ENCODE measurements at places on chromosomes 7 and 10.

DNA sequence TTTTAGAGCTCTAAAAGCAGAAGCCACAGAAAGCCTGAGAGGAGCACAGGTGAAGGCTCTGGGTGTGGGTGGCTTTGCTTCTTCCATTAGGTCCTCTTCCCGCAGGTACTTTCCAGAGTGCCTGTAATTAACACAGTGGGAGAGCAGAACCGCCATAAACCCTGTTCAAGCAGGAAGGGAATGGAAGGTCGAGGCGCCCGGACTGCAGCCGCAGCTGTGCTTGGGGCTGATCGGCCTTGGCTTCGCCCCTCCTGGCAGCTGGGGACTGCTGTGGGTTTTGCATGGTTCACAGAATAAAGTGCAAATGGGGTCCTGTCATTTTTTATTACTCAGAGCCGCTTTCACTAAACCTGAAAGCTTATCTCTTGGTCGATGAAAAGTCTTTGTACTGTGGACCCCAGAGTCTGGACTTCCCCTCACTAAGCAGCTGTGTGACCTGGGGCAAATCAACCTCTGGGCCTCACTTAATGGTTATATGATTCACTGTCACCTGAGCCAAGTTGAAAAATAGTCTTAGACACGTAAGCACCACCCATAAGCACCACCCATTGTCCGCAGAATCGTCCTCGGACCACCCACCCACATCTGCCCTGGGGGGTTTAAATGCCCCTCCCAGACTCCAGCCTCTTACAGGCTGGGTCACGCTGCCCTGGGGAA is 100.9 kb downstream of the XRCC2 start:
- DNase-seq: no peak

DNA sequence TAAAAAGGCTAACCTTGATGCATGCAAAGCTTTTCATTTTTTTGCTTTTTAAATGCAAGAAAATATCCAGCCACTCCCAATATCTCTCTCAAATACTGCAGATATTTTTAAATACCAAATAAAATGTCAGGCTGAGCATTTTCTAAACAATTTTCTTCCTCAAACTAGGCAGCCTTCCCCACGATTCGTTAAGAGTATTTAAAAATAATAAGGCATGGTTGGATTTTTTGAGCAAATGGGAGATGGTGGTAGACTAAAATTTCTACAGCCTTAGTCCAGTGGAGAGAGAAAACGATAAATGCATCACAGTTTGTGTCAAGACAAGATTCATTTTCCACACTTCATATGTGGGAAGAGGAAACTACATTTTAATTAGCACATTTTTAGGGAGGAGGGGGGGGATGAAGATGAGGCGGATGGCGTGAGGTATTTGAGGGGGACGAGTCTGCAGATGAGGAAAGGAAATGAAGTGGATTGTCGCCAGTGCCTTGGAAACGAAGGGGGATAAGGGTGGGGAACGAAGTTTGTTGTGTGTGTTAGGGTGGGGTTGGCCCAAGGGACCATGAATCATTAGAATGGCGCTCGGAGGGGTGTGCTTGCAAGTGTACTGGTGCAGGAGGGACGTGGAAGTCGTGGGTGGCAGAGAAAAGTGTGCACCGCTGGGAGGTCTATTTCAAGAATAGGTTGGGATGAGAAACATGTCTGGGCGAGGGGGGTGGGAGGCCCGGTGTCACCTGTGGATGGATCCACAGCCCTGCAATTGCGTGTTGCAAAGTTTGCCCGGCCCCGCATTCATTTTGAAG is 1.2 kb upstream of the ADD3 start:
- DNase-seq: peak; percentile 79

DNA sequence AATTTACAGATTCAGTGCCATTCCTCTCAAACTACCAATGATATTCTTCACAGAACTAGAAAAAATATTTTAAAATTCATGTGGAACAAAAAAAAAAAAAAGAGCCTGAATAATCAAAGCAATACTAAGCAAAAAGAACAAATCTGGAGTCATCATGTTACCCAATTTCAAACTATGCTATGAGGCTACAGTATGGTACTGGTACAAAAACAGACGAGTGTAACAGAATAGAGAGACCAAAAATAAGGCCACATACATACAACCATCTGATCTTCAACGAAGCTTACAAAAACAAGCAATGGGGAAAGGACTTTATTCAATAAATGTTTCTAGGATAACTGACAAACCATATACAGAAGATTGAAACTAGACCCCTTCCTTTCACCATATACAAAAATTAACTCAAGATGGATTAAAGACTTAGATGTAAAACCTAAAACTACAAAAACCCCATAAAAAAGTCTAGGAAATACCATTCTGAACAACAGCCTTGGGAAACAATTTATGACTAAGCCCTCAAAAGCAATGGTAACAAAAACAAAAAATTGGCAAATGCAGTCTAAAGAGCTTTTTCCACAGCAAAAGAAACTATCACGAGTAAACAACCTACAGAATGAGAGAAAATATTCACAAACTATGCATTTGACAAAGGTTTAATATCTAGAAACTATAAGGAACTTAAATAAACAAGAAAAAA is 207.7 kb downstream of the PTN start:
- DNase-seq: peak; percentile 32

GRCh38 chr7:81501220-81501619 is 268.6 kb downstream of the HGF start:
- DNase-seq: peak; percentile 56

DNA sequence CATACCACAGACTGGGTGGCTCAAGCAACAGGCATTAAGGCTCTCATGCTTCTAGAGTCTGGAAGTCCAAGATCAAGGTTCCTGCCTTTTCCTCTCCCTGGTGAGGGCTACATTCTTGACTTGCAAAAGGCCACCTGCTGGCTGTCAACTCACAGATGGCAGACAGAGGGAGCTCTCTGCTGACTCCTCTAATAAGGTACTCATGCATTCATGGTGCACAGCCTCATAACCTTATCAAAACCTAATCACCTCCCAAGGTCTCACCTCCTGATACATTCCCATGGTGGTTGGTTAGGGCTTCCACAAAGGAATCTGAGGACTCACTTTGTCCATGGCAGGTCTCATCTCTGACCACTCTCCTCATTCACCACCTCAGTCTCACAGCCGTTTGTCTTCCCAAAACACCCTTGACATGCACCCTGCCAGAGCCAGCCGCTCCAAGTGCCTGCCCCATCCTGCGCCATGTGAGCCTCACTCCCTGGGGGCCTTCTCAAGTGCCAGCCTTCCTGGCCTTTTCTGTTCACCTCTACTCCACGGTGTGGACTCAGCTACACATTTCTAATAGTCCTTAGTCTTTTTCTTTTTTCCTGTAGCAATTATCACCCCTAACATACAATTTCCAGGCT is 400.3 kb upstream of the ADARB2 start:
- no peak for DNase-seq

GRCh38 chr10:89646889-89647657 is 2.0 kb upstream of the PANK1 start:
- no peak for DNase-seq

GRCh38 chr10:13315361-13315760 is 15.5 kb upstream of the PHYH start:
- DNase-seq: no peak

DNA sequence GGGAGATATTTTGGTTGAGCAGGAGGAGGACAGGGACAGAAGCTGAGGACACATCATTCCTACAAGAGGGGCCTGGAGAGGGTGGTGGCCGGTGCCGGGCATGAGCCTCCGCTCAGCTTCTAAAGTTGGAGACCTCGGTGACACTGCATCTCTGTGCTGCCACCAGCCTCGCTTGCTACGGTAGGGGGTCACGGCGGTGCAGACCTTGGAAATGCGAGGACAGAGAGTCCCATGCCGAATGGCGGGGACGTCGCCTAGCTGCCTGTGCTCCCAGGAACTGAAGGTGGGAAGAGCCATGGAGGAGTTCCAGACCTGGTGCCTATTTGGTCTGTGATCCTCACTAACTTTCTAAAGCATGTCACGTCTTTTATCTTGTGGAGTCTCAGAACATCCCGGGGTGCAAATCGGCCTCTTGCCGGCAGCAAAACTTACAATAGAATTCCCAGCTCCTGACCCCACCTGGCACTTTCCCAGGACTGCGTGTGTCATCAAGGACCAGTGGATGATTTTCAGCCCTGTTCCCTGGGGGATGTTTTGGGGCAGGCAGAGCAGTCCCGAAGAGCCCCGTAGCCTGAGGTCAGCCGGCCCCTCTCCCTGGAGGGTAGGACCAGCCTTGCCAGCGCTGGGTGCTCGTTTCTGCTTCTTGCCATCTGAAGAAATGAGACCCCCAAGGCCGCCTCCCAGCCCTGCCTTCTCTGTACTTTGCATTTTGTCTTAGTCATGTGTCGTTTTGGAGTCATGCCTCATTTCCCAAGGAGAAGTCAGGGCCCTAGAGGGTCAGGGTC is 205.8 kb upstream of the SHH start:
- no peak for DNase-seq

GRCh38 chr7:265998-266850 is 23.7 kb upstream of the FOXL3 start:
- DNase-seq: no peak

DNA sequence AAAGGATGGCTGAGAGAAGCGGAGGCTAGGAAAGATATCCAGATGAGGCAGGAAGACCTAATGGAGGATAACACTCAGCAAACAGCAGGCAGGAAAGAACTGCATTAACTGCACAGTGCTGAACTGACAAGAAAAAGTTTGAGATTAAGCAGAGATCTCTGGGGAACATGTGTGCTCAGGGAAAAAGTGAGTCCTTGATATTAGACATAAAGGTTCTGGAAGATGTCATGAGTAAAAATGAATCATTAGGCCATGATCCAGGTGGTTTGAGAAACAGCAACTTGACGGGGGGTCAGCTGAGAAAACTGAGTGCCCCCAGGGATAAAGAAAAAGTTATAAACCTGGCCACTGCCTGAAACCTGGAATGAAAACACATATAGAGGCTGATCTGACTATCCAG is 27.3 kb upstream of the ANK3 start:
- peak; percentile 44 for DNase-seq

GRCh38 chr7:159036916-159037605 is 107.6 kb downstream of the VIPR2 start:
- no peak for DNase-seq

DNA sequence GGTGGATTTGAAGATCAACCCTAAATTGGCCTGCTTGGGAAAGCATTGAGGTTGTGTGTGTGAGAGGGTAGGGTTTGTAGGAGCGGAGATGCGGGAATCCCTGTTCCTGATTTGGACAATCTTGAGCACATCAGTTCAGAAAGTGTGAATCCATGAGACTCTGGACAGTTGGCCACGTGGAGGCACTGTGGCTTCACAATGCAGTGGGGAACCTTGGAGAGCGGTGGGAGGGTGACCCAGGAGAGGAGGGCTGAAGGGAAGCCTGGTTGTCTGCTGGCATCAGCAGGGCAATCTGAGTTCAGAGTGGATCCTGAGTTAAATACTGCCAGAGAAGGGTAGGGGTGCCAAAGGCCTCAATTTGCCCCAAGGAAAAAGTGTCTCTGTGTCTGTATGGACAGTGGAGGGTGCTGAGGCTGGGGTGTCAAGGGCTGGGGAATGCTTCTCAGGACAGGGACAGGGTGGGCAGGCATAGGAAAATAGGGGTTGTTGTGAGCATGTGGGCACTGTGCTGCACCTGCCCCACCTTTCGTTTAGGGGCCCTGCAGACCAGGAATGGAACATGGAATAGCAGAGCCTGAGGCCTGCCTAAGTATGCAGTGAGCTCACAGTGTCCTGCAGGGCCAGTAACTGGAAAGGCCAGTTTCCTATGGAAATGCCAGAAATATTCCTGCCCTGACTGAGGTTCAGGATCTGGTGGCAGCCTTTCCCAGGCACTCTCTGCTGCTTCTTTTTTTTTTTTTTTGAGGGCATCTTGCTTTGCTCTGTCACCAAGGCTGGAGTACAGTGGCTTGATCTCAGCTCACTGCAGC is 162.9 kb upstream of the PRSS58 start:
- DNase-seq: peak; percentile 48

DNA sequence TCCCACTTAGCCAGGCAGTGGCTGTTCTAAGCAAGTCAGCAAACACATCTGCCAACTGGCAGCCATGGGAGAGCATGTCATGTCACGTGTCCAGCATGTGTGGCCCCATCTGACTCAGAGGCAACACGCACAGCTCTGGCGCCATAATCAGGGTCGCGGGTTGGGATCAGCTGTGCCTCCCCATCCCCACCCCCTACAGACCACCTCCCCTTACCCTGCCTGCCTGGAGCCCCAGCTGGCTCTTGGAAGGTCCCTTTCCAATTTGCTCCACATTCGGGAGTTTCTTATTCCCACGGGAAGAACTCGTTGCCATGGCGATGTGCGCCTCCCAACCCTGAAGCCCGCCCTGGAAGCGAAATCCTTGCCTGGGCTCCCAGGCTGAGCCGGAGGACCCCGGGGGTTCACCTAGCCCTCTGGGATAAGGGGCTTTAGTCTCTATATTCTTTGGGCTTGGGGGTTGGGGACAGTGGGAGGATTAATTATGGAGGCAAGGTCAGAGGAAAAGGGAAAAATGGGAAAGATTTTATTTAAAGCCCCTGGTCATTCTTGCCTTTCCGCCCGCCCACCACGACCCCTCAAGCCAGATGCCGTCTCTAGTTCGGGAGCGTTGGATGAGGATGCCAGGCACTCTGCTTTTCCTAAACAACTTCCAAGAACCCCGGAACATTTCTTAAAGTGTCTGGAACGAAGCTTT is 283.7 kb downstream of the ZEB1 start:
- DNase-seq: peak; percentile 84

GRCh38 chr10:93938140-93938539 is 44.4 kb downstream of the SLC35G1 start:
- no peak for DNase-seq

DNA sequence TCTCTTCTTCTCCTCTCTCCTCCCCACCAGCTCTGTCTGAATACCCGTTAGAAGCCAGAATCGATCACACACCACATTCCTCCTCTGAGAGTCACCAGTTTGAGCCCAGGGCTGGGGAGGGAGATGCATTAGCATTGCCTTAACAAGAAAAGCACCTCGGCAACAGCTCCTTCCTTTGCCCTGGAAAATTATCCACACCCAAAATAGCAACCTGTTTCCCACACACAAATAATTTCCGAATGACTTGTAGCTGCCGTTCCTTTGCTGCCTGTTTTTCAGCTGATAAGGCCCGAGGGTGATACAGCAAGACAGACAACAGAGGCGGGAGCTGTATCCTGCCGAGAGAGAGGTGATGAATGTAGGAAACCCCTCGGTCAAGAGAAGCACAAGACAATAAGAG is 91.3 kb downstream of the CPXM2 start:
- peak; percentile 12 for DNase-seq

Measured in ELR (cell line).